ENCODE measurements at places on chromosomes 6 and 20. TPM values are rescaled to one million over a fixed set of nuclear protein-coding genes. Genes with fewer than 3 reads are reported as not detected.

DNA sequence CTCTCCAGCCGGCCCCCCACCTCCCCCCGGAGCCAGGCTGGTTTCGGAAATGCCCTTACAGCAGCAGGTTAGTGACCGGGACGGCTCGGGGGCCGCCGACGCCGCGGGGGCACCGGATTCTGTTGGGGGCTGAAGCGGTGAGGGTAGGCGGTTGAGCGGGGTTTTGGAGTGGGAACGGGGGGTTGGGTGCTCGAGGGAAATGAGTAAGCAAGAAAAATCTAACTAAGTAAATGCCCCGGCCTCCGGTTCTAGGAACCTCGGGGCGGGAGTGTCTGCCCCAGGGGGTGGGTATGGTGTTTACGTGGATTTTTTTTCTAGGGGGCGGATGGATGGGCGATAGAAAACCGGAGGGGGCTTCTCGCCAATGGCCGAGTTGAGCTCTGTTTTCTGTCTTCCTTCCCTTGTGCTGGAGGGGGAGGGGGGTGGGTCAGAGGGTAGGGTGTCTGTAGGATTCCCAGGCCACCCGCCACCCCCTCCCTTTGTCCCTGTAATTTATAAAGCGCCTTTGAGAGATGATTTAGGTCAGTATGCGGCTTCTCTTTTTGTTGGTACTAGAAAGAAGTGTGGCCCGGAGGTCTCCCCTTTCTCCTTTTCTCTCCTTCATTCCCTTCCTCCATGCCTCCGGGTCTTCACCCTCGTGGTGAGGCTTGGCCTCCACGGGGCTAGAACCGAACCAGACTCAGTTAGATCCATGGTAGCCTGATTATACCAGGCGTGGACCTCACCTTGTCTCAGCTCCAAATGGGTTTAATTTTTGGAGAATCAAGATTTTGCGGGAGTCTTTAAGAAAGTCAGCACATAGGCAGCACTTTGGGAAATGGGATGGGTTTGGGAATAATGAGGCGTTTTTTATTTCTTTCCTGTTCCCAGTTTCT lies 2.3 kb downstream of the E2F3 start:
- DNase-seq, result peak; percentile 72
- H3K4me1 ChIP-seq, result peaks cover 65% of the 10 kb centered on the region
- peak overlapping the region; percentile 94 for H3K27ac ChIP-seq
- H3K27me3 ChIP-seq, result no peaks in the 10 kb centered on the region
- H3K4me3 ChIP-seq, result peak overlapping the region; percentile 90
- peaks cover 34% of the 10 kb centered on the region for H3K36me3 ChIP-seq

DNA sequence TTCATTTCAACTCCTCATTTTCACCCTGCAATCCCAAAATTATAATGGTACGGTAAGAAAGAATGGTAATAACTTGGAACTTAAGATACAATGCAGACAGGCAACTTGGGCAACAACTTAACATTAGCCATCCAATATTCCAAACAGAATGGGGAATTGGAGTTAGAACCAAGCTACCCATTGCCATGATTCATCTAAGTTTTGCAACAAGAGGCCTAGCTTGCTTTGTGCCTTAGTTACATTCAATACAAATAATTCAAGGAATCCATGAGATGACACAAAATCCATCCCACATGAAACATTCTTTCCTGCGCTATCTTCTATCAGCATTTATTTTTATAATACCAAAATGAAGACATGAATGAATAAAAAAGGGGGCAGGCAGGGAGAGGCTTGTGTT lies 28.4 kb downstream of the DCDC2 start:
- H3K36me3 ChIP-seq, result no peaks in the 10 kb centered on the region
- no peaks in the 10 kb centered on the region for H3K4me1 ChIP-seq
- H3K4me3 ChIP-seq, result no peak overlapping the region
- H3K27ac ChIP-seq, result no peak overlapping the region
- no peak for DNase-seq

DNA sequence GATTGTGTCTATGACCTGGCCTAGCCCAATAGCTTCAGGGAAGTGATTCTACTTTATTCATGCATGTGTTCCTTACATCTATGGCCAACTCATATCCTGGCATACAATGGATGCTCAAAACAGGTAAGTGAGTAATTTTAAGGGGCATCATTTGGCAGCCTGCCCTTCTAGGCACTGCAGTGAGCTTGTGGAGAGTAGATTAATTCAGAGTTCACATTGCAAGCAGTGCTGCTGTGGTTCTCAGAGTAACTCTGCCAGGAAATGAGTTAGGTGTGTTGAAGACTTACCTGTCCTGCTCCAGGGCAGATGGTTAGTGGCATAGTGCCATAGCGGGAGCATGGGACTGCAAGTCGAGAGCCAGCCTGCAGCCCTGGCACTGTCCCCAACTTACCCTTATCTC lies 158.0 kb downstream of the SCP2D1 start:
- no peak overlapping the region for H3K4me3 ChIP-seq
- no peaks in the 10 kb centered on the region for H3K36me3 ChIP-seq
- H3K4me1 ChIP-seq, result no peaks in the 10 kb centered on the region
- no peak overlapping the region for H3K27ac ChIP-seq

DNMT3B gene
- total RNA-seq, result 4.1 TPM

GRIK2 gene
- not detected for total RNA-seq

- H3K36me3 ChIP-seq, result no peaks in the 10 kb centered on the region
- no peak for DNase-seq
- H3K27me3 ChIP-seq, result peaks cover 18% of the 10 kb centered on the region
- H3K4me3 ChIP-seq, result no peak overlapping the region
- H3K4me1 ChIP-seq, result no peaks in the 10 kb centered on the region
Observed at GRCh38 chr6:163655217-163656121, 241.0 kb downstream of the QKI start.

DNA sequence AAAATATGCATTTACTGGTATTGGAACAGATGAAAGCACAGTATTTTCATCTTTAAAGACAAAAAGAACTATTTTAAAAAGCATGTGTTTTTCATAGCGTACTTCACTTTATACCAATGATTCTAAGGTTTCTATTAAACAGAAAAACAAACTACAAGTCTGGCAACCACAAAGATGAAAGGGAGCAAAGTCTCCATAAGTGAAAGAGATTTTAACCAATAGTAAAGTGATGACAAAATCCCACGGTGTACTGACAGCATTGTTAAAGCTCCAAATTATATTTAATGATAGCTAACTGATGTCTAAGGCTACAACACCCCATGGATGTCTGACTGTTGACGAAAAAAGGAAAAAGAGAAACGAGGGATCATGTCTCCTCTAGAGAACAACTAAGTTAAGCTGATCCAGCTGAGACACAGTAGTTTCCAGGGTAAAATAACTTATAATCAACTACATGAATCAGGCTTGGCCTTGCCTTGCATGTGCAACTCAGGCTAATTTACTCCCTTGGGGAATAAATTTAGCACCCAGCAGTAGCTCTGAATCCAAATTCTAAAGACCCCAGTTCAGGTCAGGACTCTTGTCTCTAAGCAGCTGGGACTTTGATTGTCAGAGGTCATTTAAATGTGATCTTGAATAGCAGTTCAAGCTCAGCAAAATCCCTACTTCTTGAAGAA lies 56.0 kb upstream of the TAB2 start:
- H3K36me3 ChIP-seq, result peaks cover 4% of the 10 kb centered on the region
- peak overlapping the region; percentile 0 for H3K4me3 ChIP-seq
- H3K27me3 ChIP-seq, result no peaks in the 10 kb centered on the region
- H3K27ac ChIP-seq, result peak overlapping the region; percentile 28
- peaks cover 56% of the 10 kb centered on the region for H3K4me1 ChIP-seq
- DNase-seq, result no peak

KIF6 gene
- total RNA-seq, result not detected

DNA sequence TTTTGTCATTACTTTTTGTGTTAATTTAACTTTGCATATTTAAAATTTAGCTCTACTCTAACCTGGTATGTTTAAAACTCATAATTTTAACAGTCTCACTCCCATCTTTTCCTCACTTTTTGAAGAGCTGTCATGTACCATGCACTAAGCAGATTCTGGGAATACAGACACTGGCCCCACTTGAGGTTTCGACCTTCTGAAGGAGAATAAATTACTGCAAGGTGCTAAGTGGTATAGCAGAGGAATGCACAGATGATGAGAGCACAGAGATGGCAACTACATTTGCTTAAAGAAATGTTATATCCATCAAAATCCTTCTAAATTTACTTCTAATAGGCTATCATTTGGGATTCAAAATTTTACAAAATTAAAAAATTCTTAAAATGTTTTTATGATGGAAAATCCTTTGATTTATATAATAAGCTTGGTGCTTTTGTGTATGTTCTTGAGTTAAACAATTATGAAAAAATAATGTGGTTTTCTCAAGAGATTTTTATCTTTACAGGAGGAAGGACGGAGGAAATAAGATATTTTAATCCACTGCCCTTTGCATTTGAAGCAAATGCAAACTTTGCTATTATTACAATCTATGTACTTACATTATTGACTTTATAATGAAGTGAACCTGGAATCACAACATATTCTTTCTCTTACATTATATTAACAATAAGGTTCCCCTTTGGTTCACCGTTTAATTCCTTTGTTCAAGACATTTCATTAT lies 79.3 kb downstream of the AHI1 start:
- H3K36me3 ChIP-seq, result peaks cover 4% of the 10 kb centered on the region
- no peak for DNase-seq
- no peak overlapping the region for H3K4me3 ChIP-seq
- H3K27me3 ChIP-seq, result no peaks in the 10 kb centered on the region
- peaks cover 2% of the 10 kb centered on the region for H3K4me1 ChIP-seq
- H3K27ac ChIP-seq, result no peak overlapping the region

MLN gene
- total RNA-seq, result not detected

DNA sequence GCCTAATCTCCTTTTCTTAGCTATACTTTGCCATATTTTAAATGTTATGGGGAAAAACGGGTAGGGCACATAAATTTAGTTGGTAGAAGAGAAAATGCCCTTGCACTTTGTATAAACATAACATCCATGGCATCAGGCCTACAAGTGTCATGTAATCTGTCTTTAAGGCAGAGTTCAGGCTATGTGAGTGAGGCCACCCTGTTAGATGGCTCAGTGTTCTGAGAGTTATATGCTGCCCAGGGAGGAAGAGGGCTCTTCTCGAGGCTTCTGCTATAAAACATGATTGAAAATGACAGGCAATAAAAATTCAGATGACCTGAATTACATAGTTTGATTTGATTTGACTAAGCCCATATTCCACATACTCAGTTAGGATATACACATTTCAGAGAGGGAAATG lies 553.6 kb upstream of the MAP3K7 start:
- no peaks in the 10 kb centered on the region for H3K4me1 ChIP-seq
- peaks cover 5% of the 10 kb centered on the region for H3K27me3 ChIP-seq
- H3K4me3 ChIP-seq, result no peak overlapping the region

HS3ST5 gene
- not detected for total RNA-seq

GRCh38 chr20:32988008-32988407 lies 16.2 kb downstream of the SUN5 start:
- H3K27ac ChIP-seq, result no peak overlapping the region
- no peak for DNase-seq
- H3K4me1 ChIP-seq, result peaks cover 9% of the 10 kb centered on the region

ZNF391 gene
- total RNA-seq, result 2.0 TPM

RAB32 gene
- total RNA-seq, result 0.23 TPM

SNAP91 gene
- total RNA-seq, result not detected

- H3K27ac ChIP-seq, result no peak overlapping the region
- no peaks in the 10 kb centered on the region for H3K36me3 ChIP-seq
- no peak for DNase-seq
- H3K4me3 ChIP-seq, result no peak overlapping the region
Observed at GRCh38 chr6:66376001-66376400, 669.0 kb upstream of the EYS start.

DNA sequence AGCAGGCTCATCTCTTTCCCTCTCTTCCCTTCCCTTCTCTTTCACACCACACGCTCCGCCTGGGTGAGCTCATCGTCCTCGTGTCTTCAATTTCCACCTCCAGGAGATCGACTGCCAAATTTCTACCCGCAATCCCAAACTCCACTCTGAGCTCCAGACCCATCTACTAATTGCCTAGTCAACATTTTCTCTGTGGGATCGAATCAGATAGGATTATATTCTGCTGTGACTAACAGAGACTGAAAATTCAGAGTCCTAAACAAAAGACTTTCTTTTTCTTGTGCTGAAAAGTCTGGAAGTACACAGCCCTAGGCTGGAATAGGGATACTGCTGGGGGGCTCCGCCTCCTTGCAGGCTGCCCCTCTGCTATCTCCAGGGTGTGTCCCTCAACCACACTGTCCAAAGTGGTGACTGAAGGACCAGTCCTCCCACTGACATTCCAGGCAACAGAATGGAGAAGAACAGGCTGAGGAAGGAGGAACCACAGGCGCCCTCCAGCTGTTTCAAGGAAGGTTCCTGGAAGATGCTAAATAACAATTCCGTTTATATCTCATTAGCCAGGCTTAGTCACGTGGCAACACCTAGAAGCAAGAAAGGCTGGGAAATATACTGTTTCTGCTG lies 5.0 kb upstream of the HSPA12B start:
- no peak overlapping the region for H3K27ac ChIP-seq
- no peaks in the 10 kb centered on the region for H3K36me3 ChIP-seq
- no peak overlapping the region for H3K4me3 ChIP-seq
- no peak for DNase-seq

DNA sequence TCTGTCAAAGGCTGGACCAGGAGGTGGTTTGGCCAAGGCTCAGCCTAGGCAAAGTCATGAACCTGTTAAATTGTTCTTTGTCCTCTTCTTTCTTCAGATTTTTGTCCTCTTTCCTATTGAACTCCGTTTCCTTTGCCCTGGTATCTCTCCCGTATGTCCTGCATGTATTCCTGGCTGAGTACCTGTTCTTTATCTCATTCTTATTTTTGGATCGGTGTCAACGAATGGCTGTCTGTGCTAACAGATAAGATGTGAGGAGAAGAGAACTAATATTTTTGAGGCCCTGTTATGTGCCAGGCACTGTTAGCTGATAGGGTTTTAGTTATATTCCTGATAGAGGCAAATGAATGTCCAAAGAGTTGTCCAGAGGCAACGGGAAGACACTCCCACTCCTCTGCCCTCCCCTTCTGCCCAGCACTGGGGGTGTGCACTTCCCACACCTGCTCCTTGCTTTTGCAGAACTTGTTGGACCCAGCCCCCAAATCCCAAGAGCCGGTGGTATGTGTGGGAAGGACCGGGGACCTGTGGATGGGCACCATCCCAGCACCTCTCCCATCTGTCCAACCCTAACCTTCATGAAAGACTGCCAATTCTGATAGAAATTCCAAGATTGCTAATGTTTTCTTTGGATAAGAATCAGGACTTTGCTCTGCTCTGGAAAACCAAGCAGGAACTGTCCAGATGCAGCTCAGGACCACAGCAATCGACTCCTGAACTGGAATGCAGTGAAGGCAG lies 20.6 kb downstream of the MMP24OS start:
- peaks cover 9% of the 10 kb centered on the region for H3K4me1 ChIP-seq
- H3K36me3 ChIP-seq, result peaks cover 4% of the 10 kb centered on the region
- DNase-seq, result no peak
- no peak overlapping the region for H3K4me3 ChIP-seq

MLIP gene
- not detected for total RNA-seq

TREML2 gene
- 25.8 TPM for total RNA-seq

GRCh38 chr6:2658788-2659187 lies 91.9 kb downstream of the MYLK4 start:
- no peak overlapping the region for H3K27ac ChIP-seq
- no peaks in the 10 kb centered on the region for H3K36me3 ChIP-seq
- H3K4me3 ChIP-seq, result no peak overlapping the region
- peaks cover 8% of the 10 kb centered on the region for H3K27me3 ChIP-seq
- no peak for DNase-seq
